ENCODE measurements at places on chromosomes 11 and 22.

GRCh38 chr22:45499746-45500145, 2.9 kb upstream of the FBLN1 start:
- DNase-seq: no peak

GRCh38 chr11:12241401-12241800, 131.0 kb downstream of the MICAL2 start:
- no peak for DNase-seq

- no peak for DNase-seq
Observed at GRCh38 chr11:132112846-132113245, 742.4 kb downstream of the NTM start.

DNA sequence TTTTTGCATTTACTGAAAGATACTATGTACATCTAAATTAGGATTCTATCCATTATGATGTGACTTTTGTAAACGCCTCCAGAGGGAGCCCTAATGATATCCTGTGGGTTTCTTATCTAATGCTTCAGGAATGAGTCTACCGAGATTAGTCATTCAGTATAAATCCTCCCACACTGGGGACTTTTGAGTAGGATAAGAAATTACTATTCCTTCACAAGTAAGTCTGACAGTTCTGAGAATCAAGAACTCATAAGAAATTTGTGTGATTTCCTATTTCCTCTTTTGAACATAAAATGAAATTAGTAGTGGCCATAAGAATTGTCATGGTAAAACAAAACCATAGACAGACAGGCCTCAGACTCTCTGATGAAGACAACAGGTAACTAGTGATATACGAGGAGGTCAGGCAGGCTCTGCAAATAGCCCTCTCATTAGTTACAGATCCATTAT, 10.0 kb upstream of the OR5M1 start:
- DNase-seq: no peak

- DNase-seq: no peak
Observed at GRCh38 chr11:47466701-47467250, 17.8 kb upstream of the RAPSN start.

GRCh38 chr11:126485986-126486635, 130.6 kb downstream of the ST3GAL4 start:
- no peak for DNase-seq

DNA sequence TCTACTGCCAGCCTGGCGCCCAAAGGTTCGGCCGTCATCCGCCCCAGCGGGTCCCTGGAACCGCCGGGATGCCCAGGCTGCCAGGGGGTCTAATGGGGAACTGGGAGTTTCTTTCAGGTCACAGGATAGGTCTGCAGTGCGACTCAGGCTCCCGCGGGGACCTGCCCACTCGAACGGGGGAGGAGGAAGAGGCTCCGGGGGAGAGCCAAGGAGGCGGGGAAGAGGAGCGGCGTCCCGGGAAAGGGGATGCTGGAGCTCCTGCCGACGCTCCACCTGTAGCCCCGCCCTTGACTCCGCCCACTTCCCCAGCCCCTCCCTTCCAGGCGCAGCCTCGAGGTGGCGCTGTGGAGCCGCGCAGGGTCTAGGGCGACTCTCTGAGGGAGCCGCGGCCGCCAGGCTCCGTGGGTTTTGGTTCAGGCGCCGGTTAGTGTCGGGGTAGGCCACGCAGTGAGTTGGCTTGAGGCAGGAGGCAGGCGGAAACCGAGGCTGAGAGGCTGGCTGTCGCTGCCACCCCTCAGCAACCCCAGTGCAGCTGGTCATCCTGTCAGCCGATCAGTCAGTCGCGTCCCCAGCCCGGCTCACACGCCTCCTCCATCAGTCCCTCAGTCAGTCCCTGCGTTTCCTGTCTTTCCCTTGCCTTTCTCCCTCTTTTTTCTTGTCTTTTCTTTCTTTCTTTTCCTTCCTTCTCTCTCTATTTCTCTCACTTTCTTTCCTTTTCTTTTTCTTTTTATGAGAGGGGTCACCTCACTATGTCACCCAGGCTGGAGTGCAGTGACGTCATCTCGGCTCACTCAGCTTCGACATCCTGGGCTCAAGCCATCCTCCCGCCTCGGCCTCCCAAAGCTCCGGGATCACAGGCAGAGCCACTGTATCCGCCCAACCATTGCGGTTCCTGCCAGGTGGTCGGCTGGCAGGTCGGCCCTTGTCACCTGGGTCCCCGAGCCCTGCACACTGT, 26.4 kb downstream of the YWHAH start:
- no peak for DNase-seq

DNA sequence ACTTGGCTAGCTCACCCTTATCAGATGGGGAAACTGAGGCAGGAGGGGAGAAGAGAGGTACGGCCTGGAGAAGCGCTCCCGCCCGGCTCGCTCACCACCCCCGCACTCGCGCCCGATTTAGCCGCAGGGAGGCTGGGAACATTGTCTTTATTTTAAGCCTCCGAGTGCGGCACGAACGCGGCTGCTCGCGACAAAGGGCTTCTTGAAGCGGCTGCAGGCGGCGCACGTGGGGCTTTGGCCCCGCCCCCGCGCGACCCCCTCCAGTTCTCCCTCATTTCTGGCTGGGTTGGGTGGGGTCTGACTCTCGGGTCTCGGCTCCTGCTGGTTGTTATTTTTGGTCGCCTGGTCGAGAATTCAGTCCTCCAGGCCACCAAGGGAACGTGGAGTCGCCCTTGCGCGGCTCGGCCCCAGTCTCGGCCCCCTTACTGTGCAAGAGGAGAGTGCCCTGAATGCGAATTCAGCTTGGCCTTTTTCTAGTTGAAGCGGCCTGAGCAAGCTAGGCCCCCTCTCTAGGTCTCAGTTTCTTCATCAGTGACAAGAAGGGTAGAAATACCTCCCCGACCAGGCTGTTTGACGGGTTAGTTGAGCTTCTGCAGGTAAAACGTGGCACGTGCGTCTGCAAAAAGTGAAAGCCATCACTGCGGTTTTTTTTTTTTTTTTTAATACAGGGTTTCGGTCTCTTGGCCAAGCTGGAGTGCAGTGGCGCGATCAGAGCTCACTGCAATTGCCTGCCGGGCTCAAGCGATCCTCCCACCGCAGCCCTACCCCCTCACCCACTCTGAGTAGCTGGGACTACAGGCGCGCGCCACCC, 2.6 kb upstream of the CHRM1 start:
- DNase-seq: no peak

DNA sequence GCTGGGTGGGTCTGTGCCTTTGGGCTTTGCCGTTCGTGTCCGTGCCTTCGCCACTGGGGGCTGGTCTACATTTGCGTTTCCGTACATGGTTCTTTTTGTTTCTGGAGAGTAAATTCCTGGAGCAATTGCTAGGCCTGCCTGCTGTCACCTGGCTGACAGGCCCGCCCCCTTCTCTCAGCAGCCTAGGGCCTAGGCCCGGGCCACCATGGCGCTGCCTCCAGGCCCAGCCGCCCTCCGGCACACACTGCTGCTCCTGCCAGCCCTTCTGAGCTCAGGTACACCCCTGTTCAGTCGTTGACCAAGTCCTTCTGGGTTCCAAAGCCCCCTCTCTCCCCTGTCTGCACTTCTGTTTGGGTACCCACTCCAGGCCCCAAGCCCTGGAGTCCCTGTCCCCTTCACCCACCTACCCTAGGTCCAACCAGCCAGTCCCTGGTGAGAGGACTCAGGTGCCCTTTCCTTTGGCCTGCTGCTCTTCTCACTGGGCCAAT, 649 bp downstream of the TMEM25 start:
- DNase-seq: no peak

- DNase-seq: no peak
Observed at GRCh38 chr11:77416357-77416756, 57.5 kb downstream of the PAK1 start.

DNA sequence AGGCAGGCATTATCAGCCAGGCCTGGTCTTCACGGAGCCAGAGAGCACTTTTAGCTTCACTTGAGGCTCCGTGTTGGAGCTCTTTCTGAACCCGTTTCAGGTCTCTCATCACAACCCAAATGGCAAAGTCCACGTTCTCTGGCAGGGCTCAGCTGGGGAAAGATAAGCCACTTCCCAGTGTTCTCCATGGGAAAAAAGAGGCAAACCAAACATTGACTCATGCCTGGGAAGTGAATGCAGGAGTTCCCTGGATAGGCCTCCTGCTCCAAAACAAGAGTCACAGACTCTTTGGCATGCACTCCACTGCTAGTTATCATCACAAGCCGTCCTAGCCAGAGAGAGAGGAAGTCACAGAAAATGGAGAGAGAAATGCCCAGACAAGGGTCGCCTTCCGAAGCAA, 11.6 kb downstream of the OPCML start:
- DNase-seq: no peak

DNA sequence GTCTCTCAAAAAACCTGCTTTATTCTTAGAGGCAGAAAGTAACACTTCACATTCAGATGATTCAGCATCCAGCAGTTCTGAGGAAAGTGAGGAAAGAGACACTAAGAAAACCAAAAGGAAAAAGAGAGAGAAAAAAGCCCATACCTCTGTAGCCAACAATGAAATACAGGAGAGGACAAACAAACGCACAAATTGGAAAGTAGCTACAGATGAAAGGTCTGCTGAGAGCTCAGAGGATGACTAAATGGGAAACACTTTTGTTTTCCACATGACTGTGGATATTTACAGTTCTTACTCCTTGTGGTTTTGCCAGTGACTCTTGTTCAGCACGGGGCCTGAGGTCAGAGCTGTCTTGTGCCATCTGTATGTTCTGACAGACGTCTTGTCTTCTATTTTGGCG, 3.8 kb downstream of the TIMM8B start:
- DNase-seq: no peak

DNA sequence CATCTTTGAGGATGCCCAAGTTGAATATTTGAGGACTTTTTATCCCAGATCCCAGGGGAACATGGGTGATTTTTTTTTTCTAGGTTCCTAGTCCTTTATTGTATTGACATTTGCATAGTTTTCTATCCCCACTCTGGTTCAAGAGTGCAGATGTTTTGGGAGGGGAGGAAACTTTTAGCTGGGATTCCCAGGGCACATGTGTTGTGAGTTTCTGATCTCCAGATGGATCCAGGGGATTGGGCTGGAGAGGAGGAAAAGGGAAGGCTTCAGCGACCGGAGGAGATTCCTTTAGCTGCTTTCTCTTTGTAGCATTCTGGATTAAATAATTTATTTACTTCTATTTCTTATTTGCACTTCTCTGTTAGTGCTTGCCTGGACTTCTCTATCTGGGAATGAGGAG, 14.7 kb upstream of the SORL1-AS1 start:
- DNase-seq: no peak

- peak; percentile 61 for DNase-seq
Observed at GRCh38 chr11:85725510-85726258, 39.7 kb upstream of the CCDC89 start.

GRCh38 chr11:11374358-11375148, 21.5 kb upstream of the CSNK2A3 start:
- no peak for DNase-seq

- DNase-seq: no peak
Observed at GRCh38 chr11:122600290-122600689, 55.2 kb upstream of the UBASH3B start.

- no peak for DNase-seq
Observed at GRCh38 chr22:47355776-47356510, 593.5 kb downstream of the TBC1D22A start.

- no peak for DNase-seq
Observed at GRCh38 chr11:75510004-75510722, 15.6 kb downstream of the GDPD5 start.

- no peak for DNase-seq
Observed at GRCh38 chr11:40100162-40100553, 1359.3 kb downstream of the LRRC4C start.

- no peak for DNase-seq
Observed at GRCh38 chr22:30262917-30263741, 3.5 kb downstream of the OSM start.

DNA sequence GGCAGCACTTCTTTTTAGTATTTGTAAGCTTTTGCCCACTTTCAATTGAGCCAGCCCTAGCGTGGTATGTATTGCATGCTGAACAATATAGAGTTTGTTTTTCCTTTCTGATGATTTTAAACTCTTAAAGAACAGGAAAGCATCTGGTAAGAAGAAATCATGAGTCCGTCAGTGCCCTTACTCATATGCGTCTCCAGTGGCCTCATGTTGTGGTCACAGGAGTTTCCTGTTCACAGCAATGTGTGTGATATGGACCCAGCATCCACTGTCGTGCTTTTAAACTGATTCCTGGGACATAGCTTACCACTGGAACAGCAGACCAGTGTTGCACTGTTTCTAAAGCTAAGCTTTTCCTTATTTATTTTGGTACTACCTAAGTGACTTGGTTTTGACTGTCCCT, 40.1 kb downstream of the BID start:
- no peak for DNase-seq

DNA sequence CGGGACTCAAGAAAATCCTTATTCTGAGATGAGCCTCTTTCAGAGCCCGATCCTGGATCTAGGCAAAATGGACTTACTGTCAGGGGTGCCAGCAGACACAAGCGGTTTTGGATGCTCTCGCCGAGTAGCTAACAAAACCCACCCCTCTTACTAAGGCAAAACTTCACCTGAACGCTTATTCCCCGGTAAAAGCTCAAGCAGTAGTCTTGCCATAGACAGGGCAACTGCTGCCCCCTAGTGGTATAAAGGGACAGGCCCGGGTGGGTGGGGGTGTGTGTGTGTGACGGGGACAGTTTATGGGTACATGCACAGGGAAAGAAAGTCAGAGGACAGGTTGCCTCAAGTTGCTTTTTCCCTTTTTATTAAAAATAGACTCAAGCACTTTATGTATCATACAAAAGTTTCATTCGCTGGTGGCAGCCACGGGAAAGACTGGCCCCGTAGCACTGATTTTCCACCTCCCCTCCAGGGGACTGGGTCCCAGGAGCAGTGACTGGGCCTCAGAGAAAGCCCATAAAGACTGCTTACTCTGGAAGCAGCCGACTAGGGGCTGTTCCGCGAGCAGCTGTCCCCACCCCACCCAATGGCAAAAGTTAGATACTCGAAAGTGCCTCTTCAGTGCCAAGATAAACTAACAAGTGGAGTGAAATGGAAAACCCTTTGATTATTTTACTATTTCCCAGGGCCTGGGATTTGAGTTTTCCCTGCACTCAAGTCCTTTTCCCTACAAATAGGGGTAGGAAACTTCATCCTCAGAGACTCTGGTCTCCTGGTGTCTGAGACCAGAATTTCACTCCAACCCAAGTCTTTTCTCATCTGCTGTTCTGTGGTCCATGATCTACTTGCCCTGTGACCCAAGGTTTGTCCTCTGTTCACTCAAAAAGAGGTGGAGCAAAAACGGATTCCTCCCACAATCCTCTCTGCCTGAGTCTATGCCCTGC, 4.7 kb downstream of the YPEL4 start:
- peak; percentile 59 for DNase-seq

- DNase-seq: no peak
Observed at GRCh38 chr22:37734964-37735451, 38.2 kb downstream of the TRIOBP start.

GRCh38 chr11:128931668-128932067, 11.0 kb downstream of the TP53AIP1 start:
- DNase-seq: peak; percentile 35

DNA sequence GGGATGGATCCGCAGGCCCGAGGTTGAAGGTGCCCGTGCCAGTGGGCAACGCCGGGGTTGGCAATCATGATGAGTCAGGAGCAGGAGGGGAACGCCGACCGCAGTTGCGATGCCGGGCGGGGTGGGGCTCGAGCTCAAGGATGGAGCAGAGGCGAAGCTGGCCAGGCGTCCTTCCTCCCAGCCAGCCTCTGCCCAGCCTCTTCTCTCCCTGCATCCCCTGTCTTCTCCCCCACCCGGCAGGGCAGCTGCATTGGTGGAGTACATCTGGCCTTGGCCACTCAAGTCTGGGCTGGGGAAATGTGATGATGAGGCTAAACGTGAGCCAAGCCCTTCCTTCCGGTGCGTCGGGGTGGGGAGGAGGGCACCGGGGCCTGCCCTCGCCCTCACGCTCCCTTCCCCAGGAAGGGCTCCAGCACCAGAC, 3.9 kb downstream of the IFITM10 start:
- no peak for DNase-seq

- no peak for DNase-seq
Observed at GRCh38 chr11:36308577-36308976, 12.5 kb downstream of the PRR5L start.
